ENCODE measurements at places on chromosomes 5 and 9.

- DNase-seq, result no peak
Observed at GRCh38 chr9:6931913-6932312, 174.1 kb downstream of the KDM4C start.

DNA sequence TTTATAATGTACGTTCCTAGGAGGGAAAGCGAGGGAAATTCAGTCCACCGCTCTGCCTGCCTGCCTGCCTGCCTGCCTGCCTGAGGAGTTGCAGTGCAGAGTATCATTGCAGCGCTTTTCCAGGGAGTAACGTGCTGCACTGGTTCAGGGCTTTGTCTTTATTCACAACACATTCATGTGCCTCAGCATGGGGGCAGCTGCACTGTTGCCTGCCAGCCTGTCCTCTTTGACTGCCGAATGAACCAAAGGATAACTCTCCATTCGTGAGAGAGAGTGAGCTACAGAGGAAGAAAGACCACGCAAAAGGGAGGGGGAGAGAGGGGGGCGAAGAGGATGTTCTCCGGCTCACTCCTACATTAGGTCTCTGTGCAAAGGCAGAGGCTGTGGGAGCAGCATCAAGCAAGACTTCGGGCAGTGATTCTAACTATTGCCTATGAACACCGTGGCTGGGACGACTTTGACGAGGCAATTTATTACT lies 791.2 kb downstream of the MAT2B start:
- no peak for DNase-seq

DNA sequence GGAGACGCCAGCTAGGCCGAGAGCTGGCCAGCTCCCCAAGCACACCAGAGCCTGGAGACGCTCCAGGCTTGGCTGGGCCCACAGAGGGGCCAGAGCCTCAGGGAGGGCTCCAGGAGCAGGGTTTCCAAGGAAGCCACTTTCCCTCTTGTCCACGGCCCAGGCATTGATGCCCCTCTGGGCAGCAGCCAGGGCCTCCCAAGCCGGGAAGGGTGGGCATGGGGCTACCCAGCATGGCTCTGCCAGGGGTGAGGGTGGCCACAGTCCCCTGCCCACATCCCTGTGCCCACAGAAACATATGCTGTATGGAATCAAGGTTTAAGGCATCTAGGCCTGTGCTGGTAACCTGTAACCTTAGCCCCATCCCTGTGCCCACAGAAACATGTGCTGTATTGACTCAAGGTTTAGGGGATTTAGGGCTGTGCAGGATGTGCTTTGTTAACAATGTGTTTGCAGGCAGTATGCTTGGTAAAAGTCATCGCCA lies 1.5 kb upstream of the DPP7 start:
- DNase-seq, result no peak

- no peak for DNase-seq
Observed at GRCh38 chr5:181149355-181149754, 2.0 kb downstream of the OR2V2 start.

DNA sequence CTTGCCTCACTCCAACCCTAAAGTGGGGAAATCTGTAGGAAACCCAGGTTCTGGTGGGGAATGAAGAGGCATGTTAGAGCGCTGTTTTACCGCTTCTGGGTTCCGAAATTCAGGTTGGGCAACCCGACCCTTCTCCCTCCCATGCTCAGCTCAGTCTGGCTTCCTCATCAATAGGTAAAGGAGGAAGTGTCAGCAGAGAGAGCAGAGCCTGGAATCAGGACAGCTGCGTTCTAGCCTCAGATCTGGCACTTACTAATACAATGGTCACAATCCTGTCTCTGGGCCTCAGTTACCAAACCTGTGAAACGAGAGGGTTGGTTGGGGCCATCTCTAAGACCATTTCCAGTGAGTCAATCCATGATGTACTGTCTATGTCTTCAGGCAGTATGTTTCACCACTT lies 16.2 kb upstream of the TNIP1 start:
- DNase-seq, result no peak

GRCh38 chr5:150497274-150497988 lies 10.5 kb upstream of the NDST1 start:
- no peak for DNase-seq

DNA sequence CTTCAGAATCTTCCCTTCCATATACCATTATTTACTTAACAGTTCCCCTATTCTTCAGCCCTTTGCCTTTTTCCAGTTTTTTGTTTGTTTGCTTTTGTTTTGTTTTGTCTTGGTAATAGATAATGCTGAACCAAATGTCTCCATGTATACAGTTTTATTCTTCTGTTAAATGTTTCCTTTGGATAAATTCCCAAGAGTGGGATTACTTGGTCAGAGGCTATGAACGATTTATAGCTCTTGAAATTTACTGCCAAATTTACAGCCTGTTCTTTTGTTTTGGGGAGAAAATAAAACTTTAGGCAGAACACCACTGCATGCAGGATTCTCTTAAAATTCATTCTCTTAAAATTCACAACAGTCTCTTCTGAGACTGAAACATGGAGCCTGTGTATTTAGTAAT lies 38.6 kb downstream of the NR4A3 start:
- DNase-seq, result no peak

GRCh38 chr5:35309365-35310130 lies 79.3 kb upstream of the PRLR start:
- no peak for DNase-seq

- DNase-seq, result no peak
Observed at GRCh38 chr5:56155992-56156584, 77.0 kb downstream of the ANKRD55 start.

GRCh38 chr5:142176255-142176654 lies 67.7 kb downstream of the NDFIP1 start:
- no peak for DNase-seq

Measured in cortex of kidney (tissue), 1 donor.